ENCODE measurements at places on chromosomes 12 and 14.

GRCh38 chr12:1542599-1542998, 51.8 kb downstream of the FBXL14 start:
- H3K4me1 ChIP-seq: peaks cover 4% of the 10 kb centered on the region
- H3K4me3 ChIP-seq: no peak overlapping the region
- DNase-seq: no peak

- no peaks in the 10 kb centered on the region for H3K27me3 ChIP-seq
- H3K4me3 ChIP-seq: no peak overlapping the region
- no peaks in the 10 kb centered on the region for H3K36me3 ChIP-seq
- peaks cover 2% of the 10 kb centered on the region for H3K4me1 ChIP-seq
- no peak overlapping the region for H3K27ac ChIP-seq
Measured at GRCh38 chr12:59929110-59929509, 333.3 kb downstream of the SLC16A7 start.

DNA sequence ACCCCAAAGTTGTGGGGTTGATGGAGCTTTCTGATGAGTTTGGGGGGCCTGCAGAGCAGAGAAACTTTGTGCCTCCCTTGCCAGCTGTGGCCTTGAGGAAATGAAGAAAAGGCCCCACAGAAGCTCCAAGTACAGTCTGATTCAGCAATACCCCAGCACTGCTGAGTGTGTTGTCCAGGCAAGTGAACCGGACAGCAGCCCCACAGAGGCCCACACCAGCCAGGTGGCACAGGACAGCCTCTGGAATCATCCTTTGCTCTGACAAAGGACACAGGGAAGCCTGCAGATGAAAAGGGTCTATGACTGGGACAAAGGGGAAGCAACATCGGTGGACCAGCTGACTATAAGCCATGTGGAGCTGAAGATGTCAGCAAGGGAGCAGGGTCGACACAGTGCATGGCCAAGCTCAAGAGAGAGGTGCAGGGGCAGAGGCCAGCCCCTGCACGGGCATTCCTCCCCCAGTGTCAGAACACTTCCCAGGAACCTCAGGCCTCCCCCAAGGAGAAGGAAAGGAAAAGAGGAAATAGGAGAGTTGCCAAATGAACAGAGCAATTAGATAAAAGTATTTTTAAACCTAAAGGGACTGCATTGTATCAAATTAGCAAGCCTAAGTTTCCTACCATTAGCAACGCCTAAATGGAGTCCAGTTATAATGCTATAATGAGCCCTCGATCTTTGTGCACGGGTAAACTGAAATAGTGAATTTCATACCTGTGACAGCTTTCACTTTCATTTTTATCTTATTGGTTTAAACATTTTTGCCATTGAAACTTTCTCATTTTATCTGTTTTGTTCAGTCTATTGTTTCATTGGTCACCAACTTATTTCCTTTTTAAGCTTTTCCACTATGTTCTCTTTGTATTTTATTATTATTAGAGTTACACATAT, 46.3 kb upstream of the PTGDR start:
- no peak overlapping the region for H3K4me3 ChIP-seq
- DNase-seq: no peak
- H3K4me1 ChIP-seq: no peaks in the 10 kb centered on the region
- no peak overlapping the region for H3K27ac ChIP-seq

- no peak for DNase-seq
- H3K4me1 ChIP-seq: no peaks in the 10 kb centered on the region
- H3K27me3 ChIP-seq: no peaks in the 10 kb centered on the region
- no peaks in the 10 kb centered on the region for H3K36me3 ChIP-seq
Measured at GRCh38 chr12:46108721-46109120, 118.3 kb upstream of the SCAF11 start.

- H3K4me1 ChIP-seq: no peaks in the 10 kb centered on the region
- H3K27me3 ChIP-seq: no peaks in the 10 kb centered on the region
- no peak overlapping the region for H3K4me3 ChIP-seq
- peaks cover 60% of the 10 kb centered on the region for H3K36me3 ChIP-seq
- no peak for DNase-seq
Measured at GRCh38 chr14:60977847-60978246, 3.0 kb downstream of the TRMT5 start.

DNA sequence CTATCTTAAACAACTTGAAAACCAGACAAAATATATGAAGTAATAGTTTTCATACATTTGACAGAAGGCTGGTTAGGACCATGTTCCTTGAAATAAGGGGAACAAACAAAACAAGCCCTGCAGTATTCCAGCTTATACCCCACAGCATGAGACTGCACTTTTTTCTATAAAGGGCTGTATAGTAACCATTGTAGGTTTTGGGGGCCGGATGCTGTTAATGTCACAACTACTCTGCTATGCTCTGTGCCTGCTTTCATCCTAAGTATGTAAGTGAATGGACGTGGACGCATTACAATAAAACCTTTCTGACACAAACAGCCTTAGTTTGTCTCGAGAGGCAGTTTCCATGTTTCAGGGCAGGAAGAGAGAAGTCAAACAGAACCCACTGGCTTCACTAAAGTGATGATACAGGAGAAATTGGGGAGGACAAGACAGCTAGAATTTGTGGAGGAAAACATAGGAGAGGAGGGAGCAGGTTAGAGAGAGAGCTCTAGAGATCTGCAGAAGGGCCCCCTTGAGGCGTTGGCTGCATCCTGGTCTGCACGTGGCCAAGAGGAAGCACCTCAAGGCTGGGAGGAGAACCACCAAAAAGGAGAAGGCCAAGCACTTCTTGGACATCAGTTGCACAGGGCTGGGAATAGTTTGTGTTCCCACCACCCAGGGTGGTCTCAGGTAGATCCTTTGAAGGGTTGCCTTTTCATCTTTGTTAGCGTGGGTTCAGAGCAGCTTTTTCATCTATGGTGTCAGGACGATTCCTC, 63.7 kb downstream of the TRAF3 start:
- peaks cover 1% of the 10 kb centered on the region for H3K4me1 ChIP-seq
- no peaks in the 10 kb centered on the region for H3K27me3 ChIP-seq
- no peaks in the 10 kb centered on the region for H3K36me3 ChIP-seq
- H3K27ac ChIP-seq: no peak overlapping the region
- no peak overlapping the region for H3K4me3 ChIP-seq
- no peak for DNase-seq

GRCh38 chr12:94195483-94195882, 47.1 kb downstream of the PLXNC1 start:
- H3K27me3 ChIP-seq: no peaks in the 10 kb centered on the region
- H3K4me1 ChIP-seq: no peaks in the 10 kb centered on the region
- DNase-seq: no peak
- H3K27ac ChIP-seq: no peak overlapping the region
- no peak overlapping the region for H3K4me3 ChIP-seq

DNA sequence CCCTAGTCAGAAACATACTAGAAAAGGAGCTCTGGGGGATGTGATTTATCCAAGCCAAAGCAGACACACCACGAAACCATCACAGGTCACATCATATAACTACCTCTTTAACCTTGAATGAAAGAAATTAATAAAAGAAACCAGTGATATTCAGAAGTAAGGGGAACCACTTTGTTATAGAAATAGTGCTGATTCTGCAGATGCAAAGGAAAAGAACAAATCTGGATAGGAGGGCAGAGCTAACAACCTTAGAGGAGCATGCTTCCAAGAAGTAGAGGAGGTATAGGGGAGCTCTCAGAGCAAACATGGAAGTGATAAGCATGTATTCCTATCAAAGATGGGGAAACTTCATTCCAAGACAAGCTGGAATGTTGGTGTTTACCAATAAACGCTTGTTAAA, 117.0 kb upstream of the MDM1 start:
- H3K36me3 ChIP-seq: no peaks in the 10 kb centered on the region
- no peak overlapping the region for H3K27ac ChIP-seq
- H3K4me3 ChIP-seq: no peak overlapping the region
- H3K4me1 ChIP-seq: no peaks in the 10 kb centered on the region
- DNase-seq: no peak

GRCh38 chr12:65098364-65098763, 22.7 kb downstream of the WIF1 start:
- peaks cover 16% of the 10 kb centered on the region for H3K27me3 ChIP-seq
- no peaks in the 10 kb centered on the region for H3K36me3 ChIP-seq
- no peak overlapping the region for H3K4me3 ChIP-seq
- no peak for DNase-seq
- no peaks in the 10 kb centered on the region for H3K4me1 ChIP-seq

DNA sequence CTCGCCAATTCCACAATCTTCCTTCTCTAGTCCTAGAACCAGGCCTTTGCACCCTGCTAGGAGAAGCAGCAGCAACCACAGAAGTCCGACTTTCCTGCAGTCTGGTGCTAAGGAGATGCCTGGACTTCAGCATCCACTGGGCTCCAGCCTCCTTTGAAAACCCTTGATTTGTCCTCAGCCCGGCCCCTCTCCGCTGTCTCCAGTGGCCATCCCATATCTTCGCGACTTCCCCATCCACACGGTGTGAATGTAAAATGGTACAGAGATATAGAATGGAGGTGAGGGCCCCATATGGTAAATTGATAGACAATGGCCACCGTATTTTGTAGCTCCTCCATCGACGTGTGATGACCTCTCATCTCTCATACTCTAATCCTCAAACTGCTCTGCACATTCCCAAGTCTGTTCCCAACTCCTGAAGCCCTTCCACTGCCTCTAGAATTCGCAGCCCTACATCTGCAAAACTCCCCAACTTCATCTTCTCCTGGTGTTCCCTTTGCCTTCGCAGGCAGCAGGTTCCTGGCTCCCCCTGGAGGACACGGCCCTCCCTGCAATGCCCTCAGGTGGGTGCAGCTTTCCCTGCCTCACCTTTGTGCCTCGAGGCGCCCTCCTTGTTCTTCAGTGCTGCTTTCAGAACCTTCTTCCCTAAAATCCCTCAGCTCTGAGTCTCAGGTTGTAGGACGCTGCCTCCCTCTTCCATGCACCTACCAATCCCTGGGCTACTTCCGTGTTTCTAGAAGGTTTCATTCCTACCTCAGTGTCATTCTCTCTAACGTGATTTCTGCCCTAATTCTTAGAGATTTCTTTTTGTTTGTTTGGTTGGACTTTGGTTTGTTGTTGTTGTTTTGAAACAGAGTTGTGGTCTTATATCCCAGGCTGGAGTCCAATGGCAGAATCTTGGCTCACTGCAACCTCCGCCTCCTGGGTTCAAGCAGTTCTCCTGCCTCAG, 36.7 kb downstream of the TMBIM6 start:
- peak; percentile 44 for DNase-seq
- H3K27me3 ChIP-seq: peaks cover 17% of the 10 kb centered on the region
- H3K36me3 ChIP-seq: no peaks in the 10 kb centered on the region
- H3K4me3 ChIP-seq: no peak overlapping the region

GRCh38 chr14:66476964-66477363, 9.2 kb upstream of the CCDC196 start:
- no peaks in the 10 kb centered on the region for H3K27me3 ChIP-seq
- no peaks in the 10 kb centered on the region for H3K4me1 ChIP-seq

GRCh38 chr14:33715227-33715528, 235.7 kb downstream of the EGLN3 start:
- no peak for DNase-seq
- H3K27me3 ChIP-seq: no peaks in the 10 kb centered on the region
- H3K27ac ChIP-seq: no peak overlapping the region
- H3K4me1 ChIP-seq: no peaks in the 10 kb centered on the region

GRCh38 chr12:129941618-129942017, 37.8 kb upstream of the TMEM132D start:
- no peaks in the 10 kb centered on the region for H3K27me3 ChIP-seq
- H3K36me3 ChIP-seq: no peaks in the 10 kb centered on the region
- DNase-seq: no peak
- no peaks in the 10 kb centered on the region for H3K4me1 ChIP-seq
- H3K4me3 ChIP-seq: no peak overlapping the region

DNA sequence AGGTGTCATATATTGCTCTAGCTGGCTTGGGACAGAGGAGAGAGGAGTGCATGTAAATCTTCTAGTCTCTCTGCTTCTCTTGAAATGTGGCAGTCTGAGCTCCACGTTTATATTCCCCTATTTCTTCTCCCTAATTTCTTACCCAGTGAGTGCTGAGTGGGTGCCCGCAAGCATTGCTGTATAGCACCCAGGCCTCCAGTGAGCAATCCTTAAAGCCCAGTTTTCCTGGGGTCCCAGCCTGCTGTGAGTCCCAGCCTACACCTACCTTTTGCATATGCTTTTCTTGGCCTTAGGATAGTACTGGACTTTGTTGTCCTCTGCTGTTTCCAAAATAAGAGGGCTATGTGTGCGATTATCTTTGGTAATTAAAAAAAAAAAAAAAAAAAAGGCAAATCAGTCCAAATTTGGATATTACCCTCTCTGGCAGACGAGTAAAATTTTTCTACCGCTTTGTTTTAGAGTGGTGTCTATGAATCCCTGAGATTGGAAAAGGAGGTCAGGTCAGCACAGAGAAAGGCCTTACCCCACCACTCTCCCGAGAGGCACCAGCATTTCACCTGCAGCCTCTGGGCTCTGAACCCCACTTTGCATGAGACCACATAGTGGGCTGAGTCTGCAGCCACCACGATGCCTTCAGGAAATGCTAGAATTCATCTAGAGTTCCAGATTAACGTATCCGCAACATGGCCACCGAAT, 1.1 kb downstream of the MGST1 start:
- DNase-seq: peak; percentile 39
- H3K4me3 ChIP-seq: peak overlapping the region; percentile 85
- peaks cover 3% of the 10 kb centered on the region for H3K4me1 ChIP-seq
- H3K36me3 ChIP-seq: no peaks in the 10 kb centered on the region

DNA sequence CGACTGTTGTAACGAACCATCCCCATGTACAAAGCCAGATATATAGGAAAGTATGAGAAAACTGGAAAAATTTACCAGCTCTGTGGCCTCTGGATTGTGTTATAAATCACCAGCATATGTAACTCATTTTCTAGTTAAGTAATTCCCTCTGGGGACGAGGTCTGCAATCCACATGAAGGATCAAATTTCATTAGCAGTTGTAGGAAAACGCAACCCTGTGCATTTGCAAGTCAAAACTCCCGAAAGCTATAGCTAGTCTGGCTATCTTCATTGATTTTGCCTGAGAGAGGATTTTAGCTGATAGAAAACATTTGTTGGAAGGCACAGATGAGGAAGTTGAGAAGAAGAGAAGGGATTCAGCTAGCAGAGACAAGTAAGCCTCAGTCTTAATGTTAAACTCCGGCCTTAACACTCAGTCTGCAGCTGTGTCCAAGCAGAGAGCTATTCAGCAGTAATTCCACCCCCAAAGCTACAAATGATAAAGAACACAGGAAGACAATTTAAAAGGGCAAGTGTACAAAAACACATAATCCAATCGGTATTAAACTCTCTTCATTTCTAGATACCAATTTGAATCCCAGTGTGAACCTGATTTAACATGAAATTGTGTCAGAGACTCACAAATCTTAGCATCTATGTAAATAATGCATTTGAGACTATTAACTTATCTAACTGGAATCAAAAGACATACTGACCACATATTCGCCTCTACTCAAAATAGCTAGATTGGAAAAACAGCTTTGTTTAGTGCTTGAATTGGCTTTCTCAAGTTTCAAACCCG, 54.2 kb upstream of the CERS5 start:
- DNase-seq: peak; percentile 93
- H3K4me1 ChIP-seq: peaks cover 9% of the 10 kb centered on the region
- H3K4me3 ChIP-seq: peak overlapping the region; percentile 88
- H3K36me3 ChIP-seq: peaks cover 3% of the 10 kb centered on the region

Measured in mesenchymal stem cell (in vitro differentiated cells and primary cell).